ENCODE measurements at places on chromosomes 4 and X.

- no peak for DNase-seq
Observed at GRCh38 chr4:88969271-88969670, 87.7 kb downstream of the FAM13A start.

GRCh38 chr4:128700659-128701350 is 108.7 kb upstream of the JADE1 start:
- DNase-seq, result no peak

GRCh38 chrX:139932073-139932900 is 566 bp downstream of the ATP11C start:
- DNase-seq, result no peak

GRCh38 chrX:124045109-124045508 is 83.6 kb downstream of the STAG2 start:
- no peak for DNase-seq

DNA sequence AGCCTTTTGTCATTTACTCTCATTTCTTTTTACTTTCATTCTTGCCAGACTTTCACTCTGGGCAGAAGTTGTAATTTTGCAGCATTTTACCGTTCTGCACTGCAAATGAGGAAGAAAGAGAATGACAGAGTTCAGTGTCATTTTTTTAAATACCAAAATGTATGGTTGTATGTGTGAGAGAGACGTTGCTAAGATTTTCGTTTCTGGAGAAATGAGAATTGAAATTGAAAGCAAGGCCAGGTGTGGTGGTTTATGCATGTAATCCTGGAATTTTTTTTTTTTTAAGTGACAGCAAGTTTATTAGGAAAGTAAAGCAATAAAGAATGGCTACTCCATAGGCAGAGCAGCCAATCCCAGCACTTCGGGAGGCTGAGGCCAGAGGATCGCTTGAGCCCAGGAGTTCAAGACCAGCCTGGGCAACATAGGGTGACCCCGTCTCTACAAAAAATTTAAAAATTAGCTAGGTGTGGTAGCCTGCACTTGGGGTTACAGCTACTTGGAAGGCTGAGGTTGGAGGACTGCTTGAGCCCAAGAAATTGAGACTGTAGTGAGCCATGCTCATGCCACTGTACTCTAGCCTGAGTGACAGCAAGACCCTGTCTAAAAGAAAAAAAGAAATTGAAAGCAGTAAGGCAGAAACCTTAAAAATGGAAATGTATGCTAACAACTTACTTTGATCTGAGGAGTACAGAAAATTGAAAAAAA is 12.9 kb downstream of the DCK start:
- DNase-seq, result no peak

- no peak for DNase-seq
Observed at GRCh38 chrX:78822157-78822690, 74.7 kb downstream of the LPAR4 start.

DNA sequence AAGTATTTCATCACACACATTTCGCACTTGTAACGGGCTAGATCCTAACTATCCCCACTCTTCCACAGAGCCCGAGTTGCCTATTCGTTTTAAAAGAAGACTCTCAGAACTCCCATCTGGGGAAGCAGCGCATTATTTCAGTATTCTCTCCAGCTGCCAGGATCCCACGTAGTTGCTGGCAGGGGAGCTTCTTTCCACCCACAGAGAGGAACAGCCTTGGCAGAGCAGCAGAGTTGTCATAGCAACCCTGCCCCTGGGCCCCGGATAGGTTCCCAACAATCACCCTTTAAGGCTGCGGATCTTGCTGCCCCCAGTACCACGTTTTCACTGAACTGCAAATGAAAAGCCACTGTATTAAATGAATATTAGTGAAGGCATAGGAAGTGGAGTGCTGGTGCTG is 106.7 kb downstream of the GPM6A start:
- DNase-seq, result no peak

- DNase-seq, result no peak
Observed at GRCh38 chr4:8838961-8839431, 32.6 kb downstream of the HMX1 start.
